Psoas muscle (tissue), 8 donors: ENCODE measurements at places on chromosomes 4 and X. TPM values are rescaled to one million over a fixed set of nuclear protein-coding genes. Genes with fewer than 3 reads are reported as not detected.
A peak's percentile ranks its signal among the peaks of the same experiment; 100 is the strongest.

- no peak for DNase-seq
Observed at GRCh38 chr4:81257021-81257420, 42.0 kb upstream of the PRKG2 start.

- peak; percentile 50 for DNase-seq
Observed at GRCh38 chr4:1168191-1169101, 3.9 kb downstream of the SPON2 start.

GRCh38 chrX:40543661-40544328, 37.0 kb upstream of the ATP6AP2 start:
- no peak for DNase-seq

DNA sequence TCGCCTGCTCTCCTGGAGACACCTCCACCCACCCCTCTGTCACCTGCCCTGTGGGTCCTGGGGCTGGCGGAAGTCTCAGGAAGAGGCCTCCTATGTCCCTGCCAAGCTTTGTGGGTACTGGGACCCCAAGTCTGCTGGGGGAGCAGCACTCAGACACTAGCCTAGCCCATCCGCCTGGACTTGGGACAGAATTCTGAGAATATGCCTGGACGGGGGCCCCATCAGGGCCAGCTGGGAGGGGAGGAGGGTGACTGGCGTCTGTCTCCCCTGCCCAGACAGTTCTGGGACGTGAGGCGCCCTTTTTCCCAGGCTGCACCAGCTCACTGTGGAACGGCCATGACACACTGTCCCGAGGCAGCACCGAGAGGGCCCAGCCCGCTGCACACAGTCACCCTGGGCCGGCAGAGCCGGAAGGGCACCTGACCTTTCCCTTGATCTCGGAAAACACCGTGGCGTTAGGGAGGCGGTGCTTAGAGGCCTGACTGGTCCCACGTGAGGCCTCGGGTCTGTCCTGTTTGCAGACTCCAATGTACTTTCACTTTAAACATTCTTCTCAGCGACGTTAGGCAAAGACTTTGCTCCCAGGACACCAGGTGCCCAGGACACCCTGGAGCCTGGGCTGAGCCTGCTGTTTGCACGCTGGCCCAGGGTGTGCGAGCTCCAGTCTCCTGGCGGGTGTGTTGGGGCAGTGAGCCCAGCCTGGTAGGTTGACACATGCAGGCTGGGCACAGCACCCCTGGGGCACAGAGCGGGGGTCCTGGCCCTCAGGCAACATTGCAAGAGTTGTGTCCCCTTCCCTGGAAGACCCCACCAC, 700 bp downstream of the SLC26A1 start:
- no peak for DNase-seq

Gene USP26
- polyA plus RNA-seq = not detected

Gene PRPS2
- 1.1 TPM for polyA plus RNA-seq

DNA sequence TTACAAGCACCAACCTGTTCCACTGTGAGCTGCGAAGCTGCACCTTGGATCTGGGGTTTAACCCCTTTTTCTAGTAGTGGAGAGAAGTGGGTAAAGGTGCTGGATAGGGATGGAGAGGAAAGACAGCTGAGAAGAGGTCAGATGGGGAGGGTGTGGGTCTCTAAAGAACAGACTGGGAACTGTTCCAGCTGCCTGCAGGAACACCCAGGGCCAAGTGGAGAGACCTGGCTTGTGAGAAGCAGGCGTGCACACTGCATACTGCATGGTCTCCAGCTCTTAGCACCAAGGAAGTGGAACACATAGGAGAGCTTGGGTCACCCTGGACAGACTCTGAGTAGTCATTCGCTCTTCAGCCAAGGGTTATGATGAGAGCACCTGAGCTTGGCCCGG, 16.1 kb downstream of the BCOR start:
- DNase-seq = no peak

DNA sequence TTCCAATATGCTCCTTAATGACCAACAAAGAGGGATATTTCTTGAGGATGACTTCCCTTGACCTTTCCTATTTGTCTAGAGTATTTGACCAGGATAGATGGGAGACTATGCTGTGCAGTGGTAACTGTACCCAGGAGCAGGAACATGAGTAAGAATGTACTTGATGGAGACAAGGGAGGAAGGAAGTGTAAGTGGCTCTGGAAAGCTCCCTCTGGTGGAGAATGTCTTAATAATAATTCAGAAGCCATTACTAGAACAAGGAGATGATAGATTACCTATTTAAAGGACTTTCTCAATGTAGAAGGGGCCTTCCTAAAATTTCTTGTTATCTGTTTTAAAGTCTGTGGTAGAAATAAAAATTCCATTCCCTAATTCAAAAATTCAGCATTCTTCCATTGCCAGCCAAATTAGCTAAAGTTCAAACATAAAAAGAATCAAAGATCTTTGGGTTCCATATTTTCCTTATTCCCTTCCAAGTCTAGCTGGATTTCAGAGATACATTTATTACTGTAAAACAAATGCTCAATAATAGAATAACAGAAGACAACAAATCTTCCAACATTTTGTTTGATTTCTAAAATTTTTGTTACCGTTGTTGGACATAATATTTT, 83.8 kb downstream of the GRID2 start:
- no peak for DNase-seq

Gene PCSK1N
- polyA plus RNA-seq = not detected

GRCh38 chr4:127905029-127905428, 24.3 kb downstream of the PLK4 start:
- no peak for DNase-seq

DNA sequence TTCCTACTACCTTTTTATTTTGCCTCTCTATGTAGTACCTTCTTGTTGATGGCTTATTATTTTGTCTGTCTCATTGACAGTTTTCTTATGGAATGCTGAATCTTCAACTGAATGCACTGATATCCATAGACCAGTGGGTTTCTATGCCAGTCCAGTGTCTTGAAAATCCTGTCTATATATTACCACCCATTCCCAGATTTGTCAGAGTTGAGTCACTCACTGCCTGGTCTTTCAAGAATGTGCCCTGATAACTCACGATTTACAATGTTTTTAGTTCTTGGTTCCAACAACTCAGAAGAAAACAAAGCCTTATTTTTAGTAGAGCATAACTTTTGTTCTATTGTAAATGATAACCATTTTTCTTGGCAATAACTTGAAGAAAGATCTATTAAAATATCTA, 606.0 kb upstream of the PITX2 start:
- DNase-seq = no peak

DNA sequence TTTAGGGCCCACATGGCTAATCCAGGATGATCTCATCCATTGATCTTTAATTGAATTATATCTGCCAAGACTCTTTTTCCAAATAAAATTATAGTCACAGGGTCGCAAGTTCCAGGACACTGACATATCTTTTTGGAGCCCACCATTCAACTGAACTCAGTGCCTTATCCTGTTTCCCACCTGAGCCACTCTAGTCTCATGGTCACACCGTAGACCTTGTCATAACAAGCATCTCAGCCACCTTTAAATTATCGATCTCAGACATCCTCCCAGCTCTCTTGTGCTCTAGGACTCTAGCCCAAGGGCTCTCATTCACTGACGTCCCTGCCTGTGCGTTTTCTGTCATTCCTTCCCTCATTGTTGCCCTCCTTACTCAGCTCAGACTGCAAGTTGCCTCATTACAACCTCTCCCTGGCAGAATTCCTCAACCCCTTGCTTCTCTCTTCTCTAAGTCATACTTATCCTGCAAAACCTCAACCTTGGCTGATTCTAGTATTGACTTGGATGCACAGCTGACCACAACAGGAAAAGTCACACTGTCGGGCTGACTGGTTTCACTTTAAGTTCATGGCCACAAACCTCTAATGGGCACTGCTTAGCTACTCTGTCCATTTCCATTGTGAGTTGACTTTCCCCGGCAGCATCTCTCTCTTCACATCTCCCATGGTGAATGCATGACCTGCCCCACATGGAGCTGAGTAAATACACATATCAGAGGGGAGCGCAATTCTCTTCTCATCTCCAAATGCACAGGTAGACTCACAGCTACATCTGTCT, 91.0 kb upstream of the TRIM2 start:
- no peak for DNase-seq

Gene SPOCK3
- not detected for polyA plus RNA-seq

- no peak for DNase-seq
Observed at GRCh38 chrX:119181491-119181890, 53.9 kb upstream of the KIAA1210 start.

- DNase-seq = no peak
Observed at GRCh38 chr4:186296481-186296880, 30.5 kb downstream of the F11 start.

Gene WDR19
- polyA plus RNA-seq = 7.1 TPM

Gene RNF113A
- 15.7 TPM for polyA plus RNA-seq

Gene CCDC160
- not detected for polyA plus RNA-seq

DNA sequence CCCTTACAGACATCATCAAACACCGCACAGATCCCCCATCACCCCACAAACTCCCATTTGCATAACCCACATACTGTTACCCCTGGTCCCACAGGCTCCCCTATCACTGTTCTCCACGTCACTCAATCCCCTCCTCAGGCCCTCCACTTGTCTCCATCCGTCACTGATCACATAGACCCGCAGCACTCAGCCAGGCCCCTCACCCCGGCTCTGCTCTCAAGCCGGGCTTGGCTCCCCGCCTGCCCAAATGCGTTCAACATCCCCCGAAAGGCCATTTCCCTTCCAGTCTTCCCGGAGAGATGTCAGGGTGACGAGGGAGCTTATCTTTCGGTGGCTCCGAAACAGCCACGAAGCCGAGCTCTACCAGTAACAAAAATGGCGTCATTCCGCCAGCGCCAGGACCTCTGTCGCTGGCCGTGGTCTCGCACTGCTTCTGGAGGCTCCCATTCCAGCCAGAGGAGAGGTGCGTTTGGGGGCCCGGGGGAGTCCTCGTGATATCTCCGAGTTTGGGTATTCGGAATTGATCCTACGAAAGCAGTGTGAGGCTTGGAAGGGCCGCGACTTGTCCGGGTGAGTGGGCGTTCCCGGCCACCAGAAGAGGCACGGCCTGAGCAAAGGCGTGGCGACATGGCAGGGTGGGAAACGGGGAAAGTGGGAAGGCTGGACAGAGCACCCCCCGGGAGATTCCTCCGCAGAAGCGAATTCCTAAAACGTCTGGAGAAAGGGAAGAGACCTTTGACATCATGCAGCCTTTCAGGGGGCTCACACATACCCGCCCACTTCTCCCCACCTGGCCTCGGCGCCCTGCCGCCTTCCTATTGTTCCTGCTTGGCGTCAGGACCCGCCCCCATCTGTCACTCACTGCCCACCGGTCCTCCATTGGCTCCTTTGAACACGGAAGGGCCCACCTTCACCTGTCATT, at the start of gene ZNF630:
TSS of gene ZNF630 (minus strand) at position 577 of the 922 bp plus-strand sequence. CDS start 4,754 bp downstream, outside the sequence.
- DNase-seq = peak; percentile 74

DNA sequence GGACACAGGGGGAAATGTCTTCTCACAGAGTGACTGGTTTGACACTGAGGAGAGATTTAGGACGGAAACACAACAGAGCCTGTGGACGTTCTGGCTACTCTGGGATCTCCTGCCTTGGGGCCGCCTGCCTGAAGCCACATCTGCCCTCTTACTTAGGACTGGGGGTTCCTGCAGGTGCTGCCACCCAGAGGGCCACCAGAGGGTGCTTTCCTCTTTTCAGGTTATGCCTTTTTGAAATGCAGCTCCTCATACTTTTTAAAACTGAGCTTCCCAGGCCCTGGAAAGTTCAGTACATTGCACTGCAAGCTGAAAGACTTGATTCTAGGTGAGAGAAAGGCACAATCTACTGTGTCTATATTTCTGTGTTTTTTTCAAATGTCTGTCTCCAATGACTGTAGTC, 92.2 kb upstream of the PGRMC2 start:
- peak; percentile 57 for DNase-seq

DNA sequence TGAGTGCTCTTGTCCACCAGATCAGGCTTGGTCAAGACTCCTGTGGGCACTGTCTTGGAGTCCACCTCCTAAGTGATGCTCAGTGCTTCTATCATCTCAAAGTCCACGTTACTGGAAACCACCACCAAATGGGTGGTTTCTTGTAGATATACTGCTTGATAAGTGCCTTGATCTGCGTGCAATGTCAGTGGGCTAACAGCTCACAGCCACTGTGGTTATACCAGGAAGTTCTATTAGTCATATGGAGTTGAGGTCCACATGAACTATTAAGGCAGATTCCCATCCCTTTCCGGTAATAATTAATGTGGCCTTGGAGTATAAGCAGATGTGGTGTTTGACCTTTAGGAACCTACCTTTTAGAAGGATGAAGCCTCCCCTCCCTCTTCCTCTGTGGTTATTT, 161.9 kb downstream of the ZNF518B start:
- DNase-seq = no peak

GRCh38 chr4:114807759-114808404, 209.3 kb downstream of the UGT8 start:
- no peak for DNase-seq
